ENCODE measurements at places on chromosomes 6 and 20. TPM values are rescaled to one million over a fixed set of nuclear protein-coding genes. Genes with fewer than 3 reads are reported as not detected.

Gene MICB
- total RNA-seq = 7.2 TPM

Gene HUS1B
- total RNA-seq = not detected

Gene NRSN1
- not detected for total RNA-seq

Gene GPR6
- total RNA-seq = not detected

Gene CST7
- total RNA-seq = not detected

Gene TMEM170B
- 0.86 TPM for total RNA-seq

Gene RAB44
- total RNA-seq = 0.07 TPM

Gene SPAG4
- 5.2 TPM for total RNA-seq

Gene TNF
- total RNA-seq = not detected

Gene ENPP3
- not detected for total RNA-seq

Gene ULBP2
- 3.3 TPM for total RNA-seq

Gene PRPH2
- not detected for total RNA-seq

Gene KHDRBS2
- total RNA-seq = not detected

Gene GNAS-AS1
- not detected for total RNA-seq

Gene IL17A
- total RNA-seq = not detected

Gene BPIFB1
- not detected for total RNA-seq

Gene TP53TG5
- not detected for total RNA-seq

Gene C6orf141
- total RNA-seq = 13.5 TPM

Gene LAMA4
- total RNA-seq = 1.4 TPM

Gene PERP
- 95.4 TPM for total RNA-seq

Gene RGS17
- 3.2 TPM for total RNA-seq

Gene MACROD2
- 1.4 TPM for total RNA-seq

Gene GPX5
- not detected for total RNA-seq

Measured in A549 treated with ZK216348 at 1 μM for 4 hours (cell line).